ENCODE measurements at places on chromosomes 4 and X.

- DNase-seq = no peak
These were observed 410.3 kb downstream of the RPA4 start for GRCh38 chrX:97294041-97294440.

DNA sequence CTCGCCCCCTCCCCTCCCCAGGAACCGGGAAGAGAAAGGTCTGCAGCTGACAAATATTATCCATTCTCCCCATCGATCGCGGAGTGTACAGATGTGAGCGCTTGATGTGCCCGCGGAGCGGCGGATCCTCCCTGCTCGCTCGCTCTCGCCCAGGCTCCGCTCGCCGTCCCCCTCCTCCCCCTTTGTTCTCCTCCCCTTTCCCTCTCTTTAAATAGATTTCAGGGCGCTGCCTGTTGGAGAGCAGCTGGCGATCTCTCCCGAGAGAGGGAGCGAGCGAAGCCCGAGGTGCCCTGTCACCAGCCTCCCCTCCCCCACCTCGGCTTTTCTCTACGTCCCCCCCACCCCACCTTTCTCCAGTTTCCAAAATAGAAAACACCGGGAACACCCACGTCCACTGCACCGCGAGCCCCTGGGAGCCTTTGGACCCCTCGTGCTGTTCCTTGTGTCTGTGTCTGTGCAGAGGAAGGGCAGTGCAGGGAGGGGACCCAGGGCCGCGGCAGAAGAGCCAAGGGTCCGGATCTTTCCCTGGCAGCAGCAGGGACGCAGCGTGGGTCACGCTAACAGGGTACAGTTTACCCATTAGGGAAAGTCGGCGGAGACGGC, 56.6 kb upstream of the BCOR start:
- DNase-seq = no peak

- no peak for DNase-seq
These were observed 105.6 kb downstream of the AMELX start for GRCh38 chrX:11398785-11399184.

GRCh38 chr4:89914609-89915550, 20.2 kb downstream of the MMRN1 start:
- DNase-seq = no peak

- DNase-seq = no peak
These were observed 613.5 kb downstream of the PCDH18 start for GRCh38 chr4:136918772-136919171.

GRCh38 chr4:69066945-69067344, 29.3 kb upstream of the UGT2B7 start:
- DNase-seq = no peak

DNA sequence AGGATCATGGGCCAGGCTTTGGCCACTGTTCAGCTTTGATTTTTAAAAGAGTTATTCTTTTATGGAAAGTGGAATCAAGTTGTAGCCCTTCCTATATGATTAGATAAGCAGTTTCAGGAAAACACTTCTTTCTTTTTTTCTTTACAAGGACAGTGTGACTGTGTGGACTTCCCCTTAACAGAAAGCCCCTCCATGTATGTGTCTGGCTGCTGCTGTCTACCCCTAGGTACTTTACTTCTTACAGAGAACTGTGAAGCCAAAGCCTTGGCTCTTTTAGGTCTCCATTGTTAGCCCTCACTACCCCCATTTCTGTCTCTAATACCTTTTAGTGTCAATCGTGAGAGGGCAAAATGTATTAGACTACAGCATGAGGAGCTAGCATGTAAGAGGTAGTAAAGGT, 19.1 kb downstream of the VSIG1 start:
- DNase-seq = no peak

GRCh38 chrX:32662516-32662915, 548.8 kb downstream of the DMD start:
- DNase-seq = no peak

GRCh38 chrX:30957753-30958152, 68.7 kb upstream of the TAB3 start:
- no peak for DNase-seq

- no peak for DNase-seq
These were observed 263.1 kb upstream of the KLF3 start for GRCh38 chr4:38400946-38401345.

DNA sequence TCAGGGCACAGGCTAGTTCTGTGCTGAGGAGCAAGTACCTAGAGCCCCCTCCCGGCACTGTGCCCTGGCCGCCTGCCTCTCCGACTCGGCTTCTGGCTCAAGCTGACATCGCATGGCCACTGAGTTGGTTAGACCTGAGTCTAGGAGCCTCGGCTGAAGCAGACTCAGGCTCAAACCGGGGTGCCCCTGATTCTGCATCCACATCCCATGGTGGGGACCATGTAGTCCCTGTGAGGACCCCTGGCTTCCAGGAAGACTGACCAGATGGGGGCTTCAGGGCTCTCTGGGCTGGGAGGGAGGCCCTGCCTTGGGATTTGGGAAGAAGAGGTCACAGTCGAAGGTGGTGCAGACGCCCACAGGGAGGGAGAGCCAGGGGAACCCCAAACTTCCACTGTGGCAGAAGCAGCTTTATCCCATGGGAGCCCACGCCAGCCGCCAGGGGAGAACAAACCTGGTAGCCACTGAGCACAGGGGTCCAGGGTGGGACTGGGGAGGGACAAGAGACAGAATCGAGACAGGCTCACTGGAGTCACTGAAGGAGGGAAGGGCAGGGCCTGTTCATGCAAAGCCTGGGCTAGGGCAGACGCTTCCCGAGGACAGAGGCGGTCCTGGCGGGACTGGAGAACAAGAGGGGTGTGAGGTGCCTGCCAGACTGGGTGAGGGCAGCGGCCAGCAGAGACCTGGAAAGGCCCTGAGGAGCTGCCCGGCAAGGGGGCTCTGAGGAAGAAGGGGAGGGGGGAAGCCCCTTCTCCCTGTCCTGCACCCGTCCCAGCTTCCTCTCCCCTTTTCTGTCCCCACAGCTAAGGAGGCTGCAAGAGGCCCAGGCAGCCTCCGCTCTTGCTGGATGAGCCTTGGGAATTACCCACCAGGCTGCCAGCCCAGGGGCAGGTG, 1.1 kb downstream of the PDE6B start:
- no peak for DNase-seq

DNA sequence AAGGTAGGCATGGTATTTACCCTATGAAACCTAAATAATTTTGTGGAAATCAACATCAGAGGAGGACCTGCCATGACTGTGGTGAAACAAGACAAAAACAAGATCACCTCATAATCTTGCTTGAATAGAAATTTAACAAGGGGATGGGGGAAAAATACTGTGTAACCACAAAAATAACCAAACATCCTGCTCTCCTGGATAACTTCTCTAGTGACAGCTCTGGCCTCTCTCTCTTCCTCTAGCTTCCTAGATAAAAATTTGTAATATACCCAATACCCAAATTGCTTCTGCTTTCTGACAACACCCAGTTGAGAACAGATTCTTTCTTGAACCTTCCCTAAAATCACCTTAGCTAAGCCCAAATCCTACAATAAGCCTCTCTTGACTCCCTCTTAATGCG, 11.9 kb upstream of the TIGD2 start:
- DNase-seq = no peak

DNA sequence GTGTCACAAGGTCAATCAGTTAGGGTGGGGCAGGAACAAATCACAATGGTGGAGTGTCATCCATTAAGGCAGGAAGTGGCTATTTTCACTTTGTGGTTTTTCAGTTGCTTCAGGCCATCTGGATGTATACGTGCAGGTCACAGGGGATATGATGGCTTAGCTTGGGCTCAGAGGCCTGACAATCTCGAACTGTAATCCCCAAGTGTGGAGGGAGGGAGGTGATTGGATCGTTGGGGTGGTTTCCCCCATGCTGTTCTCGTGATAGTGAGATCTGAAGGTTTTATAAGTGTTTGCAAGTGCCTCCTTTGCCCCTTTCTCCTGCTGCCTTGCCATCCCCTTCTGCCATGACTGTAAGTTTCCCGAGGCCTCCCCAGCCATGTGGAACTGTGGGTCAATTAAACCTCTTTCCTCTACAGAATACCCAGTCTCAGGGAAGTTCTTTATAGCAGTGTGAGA, 36.7 kb upstream of the STS start:
- DNase-seq = no peak

- no peak for DNase-seq
These were observed 21.0 kb downstream of the PLS3 start for GRCh38 chrX:115581759-115582615.

GRCh38 chr4:79833857-79834256, 239.2 kb downstream of the ANTXR2 start:
- no peak for DNase-seq

DNA sequence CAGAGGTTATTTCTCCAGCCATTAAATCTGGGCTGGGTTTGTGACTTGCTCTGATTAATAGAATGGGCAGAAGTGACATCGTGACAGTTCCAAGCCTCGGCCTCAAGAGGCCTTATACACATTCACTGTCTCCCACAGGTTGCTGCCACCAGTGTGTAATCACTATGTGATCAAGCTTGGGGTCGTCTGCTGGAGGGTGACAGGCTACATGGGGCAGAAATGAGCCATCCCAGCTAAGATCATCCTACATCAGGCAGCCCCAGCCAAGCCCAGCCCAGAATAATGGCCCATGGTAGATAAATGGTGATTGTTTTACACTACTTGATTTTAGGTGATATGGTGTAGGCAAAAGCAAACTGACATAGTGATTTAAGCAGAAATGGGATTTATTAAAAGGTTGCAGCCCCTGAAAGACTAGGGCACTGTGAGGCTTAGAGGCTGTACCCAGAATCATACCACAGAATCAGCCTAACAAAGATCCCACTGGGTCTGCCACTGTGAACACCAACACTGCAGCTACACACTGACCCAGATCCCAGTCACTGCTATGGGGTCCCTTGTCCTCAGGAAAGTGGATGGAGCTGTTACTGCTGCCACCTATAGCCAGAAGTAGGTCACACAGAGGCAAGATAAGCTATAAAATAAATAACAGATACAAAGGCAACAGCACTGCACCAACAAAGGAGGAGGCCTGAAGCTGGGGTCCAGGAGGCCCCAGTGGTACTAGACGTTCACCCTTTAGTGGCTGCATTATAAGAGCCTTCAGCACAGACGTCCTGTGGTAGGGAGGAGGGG, 159.6 kb upstream of the RBPJ start:
- DNase-seq = no peak

DNA sequence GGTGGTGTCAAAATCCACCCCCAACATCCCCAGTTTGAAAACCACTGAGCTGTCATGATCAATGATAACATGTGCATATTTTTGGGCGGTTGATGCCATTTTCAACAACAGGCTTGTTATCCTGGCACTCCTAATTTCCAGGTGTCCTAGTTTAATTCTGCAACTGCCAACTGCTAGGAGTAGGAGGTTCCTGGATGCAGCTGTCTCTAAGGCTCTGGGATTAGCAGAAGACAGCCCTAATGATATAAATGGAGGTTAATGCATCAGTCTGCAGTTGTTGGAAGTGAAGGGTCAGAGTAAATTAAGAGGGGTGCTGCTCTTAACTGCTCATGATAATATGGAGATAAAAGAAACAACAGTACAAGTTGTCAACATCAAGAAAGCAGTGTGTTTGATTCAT, 23.8 kb downstream of the ARFIP1 start:
- no peak for DNase-seq

DNA sequence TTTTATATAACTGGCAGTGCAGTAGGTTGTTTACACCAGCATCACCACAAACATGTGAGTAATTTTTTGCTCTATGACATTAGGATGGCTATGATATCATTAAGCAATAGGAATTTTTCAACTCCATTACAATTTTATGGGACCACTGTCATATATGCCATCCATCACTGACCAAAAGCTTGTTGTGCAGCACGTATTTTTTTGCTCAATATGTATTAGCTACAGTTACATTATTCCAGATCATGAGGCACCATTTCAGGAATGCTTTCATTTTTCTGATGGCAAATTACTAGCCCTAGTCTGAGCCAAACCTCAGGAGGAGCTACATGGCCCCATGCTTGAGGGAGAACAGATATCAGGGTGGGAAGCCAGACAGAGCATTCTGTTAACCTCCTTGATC, 56.8 kb upstream of the DCLK2 start:
- no peak for DNase-seq

DNA sequence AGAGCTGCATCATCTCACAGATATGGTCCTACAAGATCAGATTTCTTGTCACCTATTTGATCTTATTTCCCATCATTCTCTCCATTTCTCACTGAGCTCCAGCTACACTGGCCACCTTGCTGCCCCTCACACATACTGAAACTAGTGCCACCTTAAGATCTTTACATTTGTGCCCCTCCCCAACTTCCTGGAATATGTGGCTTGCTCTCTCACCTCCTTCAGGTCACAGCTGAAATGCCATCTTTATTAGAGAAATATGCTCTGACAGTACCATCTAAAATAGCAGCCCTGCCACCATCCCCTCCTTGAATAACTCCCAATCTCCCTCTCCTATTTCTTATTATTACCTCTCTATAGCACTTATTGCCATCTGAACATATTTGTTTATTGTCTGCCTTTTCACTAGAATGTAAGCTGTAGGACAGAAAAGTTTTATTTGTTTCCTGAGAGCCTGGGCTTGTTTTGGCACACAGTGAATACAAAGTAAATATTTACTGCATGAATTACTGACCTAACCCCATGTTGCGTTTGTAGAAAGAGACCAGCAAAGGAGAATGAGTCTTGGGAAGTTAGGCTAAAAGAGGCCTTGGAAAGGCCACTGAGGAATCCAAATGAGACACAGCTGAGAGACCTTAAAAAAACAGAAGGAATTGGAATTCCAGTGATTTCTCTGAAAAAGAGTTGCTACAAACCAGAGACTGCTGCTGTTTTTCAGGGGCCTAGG, 22.7 kb downstream of the DYNLT3 start:
- no peak for DNase-seq

DNA sequence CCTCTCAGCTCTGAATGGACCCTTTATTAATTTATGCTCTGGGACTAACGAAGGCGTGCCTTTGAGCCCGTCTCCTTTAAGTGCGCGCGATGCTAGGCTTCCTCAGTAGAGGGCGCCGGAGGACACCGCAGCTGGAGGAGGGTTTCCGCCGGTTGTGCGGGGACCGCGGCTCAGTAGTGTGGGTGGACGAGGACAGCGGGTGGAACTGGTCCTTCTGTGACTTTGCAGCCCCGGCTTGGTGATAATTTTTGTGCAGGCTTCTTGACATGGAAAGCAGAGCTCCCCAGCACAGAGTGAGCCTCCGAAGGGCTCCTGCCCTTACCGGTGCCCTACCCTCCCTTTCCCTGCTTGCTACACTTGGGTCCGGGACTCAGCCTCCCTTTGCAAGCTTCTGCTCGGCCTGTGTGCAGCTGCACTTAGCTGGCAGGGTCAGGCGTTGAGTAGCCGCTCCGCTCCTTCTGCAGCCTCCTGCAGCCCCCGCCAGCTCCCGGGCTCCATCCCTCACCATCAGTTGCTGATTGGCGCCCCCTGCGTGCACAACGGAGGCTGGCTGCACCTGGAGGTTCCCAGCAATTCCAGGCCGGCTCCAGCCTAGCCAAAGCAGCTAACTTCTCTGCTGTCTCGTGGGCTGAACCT, 26.8 kb upstream of the BOD1L1 start:
- DNase-seq = peak; percentile 46

GRCh38 chrX:138150709-138151108, 560.8 kb downstream of the FGF13 start:
- DNase-seq = no peak

DNA sequence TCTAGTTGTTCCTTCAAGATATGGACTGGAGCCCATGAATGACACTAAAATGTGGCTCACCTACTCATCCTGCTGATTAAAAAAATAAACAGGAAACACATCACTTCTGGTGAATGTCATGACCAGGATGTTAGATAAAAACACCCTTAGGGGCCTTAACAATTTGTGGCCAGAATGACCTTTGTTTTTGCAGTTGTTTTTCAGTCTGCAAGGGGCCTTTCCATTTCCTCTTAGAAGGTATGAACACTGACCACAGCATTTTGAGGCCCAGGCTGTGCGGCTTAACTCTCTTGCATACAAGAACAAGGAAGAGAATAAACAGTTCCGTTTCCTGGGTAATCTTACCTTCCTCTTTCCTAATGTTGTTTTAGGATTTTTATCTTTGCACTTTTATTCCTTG, 113.2 kb downstream of the IL1RAPL2 start:
- no peak for DNase-seq

Data from stimulated activated CD4-positive, alpha-beta T cell treated with anti-CD3 and anti-CD28 coated beads, Interleukin-1b, Interleukin-23, amount 100 ng/mL, for 1 hour (primary cell).